ENCODE measurements at places on chromosomes 12 and 14.

DNA sequence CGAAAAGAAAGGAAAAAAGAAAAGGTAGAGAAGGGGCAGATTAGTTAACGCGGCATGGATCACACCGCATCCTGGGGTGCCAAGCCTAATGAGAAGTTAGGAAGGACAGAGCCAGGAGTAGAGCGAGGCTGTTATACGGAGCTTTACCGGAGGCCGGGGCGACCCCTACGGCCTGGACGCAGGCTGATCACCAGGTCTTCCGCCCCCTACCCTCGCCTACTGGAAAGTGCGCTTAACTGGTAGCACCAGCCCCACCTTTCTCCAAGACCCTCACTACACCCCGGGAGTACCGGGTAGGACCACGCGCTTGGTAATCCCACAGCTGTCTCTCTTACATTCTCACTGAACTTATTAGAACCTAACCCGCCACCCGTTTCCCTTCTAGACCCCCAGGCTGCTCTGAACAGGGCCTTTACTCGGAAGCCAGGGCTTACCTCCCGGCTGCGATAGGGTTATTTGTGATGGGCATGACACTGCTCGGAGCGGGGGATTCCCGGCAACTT lies 33.8 kb downstream of the WBP11 start:
- peak; percentile 55 for DNase-seq

GRCh38 chr14:61385002-61385685 lies 63.8 kb downstream of the PRKCH start:
- DNase-seq = no peak

DNA sequence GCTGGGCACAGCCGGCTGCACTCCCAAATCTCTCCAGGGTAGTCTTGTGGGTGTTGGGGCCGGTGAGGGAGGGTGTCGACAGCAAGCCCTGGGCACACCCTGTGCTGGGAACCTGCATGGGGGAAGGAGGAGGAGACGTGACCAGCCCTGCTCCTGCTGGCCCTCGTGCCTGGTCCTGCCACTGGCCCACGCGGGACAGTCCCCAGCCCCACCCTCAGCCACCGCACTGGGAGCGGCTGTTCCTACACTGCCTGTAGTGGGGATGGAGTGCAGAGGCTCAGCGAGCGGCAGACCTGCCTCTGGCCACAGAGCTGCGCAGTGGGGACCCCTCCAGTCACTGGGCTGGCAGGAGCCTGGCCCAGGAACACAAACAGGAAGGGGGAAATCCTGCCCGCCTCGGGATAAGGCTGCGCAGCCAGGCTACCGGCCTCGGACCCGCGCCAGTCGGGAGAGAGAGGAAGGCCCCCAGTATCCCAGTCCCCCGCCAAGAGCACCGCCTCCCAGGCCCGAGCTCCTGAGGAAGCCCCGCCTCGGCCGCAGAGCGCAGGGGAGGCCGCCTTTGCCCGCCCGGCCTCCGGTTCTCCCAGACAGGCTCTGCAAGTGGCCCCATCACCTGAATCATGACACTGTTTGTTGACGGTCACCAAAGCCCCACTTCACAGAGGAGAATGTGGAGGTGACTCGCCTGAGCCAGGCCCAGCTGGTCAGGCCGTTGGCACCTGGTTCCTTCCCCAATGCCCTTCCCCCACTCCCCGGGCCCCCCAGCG lies 10.6 kb downstream of the AHNAK2 start:
- no peak for DNase-seq

DNA sequence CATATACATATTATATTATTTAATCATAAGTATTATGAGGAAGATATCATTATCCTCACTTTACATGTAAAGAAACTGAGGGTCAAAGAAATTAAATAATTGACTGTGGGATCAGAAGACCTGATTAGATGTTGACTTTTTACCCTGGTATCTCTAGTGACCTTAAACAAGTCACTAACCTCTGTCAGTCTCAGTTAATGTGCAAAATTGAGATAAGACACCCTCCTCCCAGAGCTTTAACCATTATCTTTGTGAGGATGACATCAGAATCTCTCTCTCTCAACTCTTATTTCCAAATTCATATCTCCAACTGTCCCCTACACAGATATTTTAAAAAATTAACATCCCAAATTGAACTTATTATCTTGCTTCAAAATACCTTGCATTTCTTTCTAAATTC lies 177.8 kb downstream of the KLHL28 start:
- no peak for DNase-seq

GRCh38 chr12:26683443-26683842 lies 149.6 kb downstream of the ITPR2 start:
- DNase-seq = no peak

- no peak for DNase-seq
Observed at GRCh38 chr12:57470286-57470969, 9.2 kb downstream of the ARHGAP9 start.

DNA sequence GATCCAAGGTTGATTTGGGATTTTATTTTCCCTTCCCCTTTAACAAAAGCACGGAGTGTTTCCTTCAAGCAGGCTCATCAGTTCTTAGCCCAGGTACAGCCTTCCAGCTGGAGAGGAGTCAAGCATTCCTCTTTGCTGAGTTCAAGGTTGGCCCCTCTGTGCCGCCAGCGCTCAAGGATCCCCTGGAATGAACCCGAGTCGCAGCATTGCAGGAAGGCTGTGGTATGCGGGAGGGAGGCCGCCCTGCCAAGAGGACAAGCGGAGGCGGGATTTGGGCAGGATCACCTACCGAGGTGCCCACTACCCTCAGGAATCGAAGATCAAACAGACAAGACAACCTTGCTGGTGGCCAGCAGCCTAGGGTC lies 53.9 kb upstream of the NCOR2 start:
- DNase-seq = no peak

- no peak for DNase-seq
Observed at GRCh38 chr12:112815589-112816321, 24.2 kb downstream of the RPH3A start.

GRCh38 chr14:29348504-29348903 lies 579.1 kb downstream of the PRKD1 start:
- no peak for DNase-seq

- no peak for DNase-seq
Observed at GRCh38 chr12:83183132-83183531, 496.4 kb downstream of the TMTC2 start.

DNA sequence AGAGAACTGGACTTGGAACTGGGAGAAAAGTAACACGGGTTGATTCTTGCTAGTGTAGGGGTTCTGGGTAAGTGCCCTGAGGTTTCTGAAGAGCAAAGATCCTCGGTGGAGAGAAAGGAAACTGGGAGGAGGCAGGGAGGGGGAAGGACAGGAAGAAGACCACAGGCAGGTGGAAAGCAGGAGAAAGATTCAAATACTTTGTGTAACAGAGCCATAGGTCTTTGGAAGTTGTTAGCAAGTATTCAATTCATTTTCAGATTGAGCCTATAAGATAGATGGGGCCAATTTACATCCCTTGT lies 1.3 kb downstream of the PNP start:
- DNase-seq = no peak

- no peak for DNase-seq
Observed at GRCh38 chr12:84955298-84955697, 42.7 kb upstream of the SLC6A15 start.

- no peak for DNase-seq
Observed at GRCh38 chr14:51821822-51822221, 38.6 kb upstream of the GNG2 start.

DNA sequence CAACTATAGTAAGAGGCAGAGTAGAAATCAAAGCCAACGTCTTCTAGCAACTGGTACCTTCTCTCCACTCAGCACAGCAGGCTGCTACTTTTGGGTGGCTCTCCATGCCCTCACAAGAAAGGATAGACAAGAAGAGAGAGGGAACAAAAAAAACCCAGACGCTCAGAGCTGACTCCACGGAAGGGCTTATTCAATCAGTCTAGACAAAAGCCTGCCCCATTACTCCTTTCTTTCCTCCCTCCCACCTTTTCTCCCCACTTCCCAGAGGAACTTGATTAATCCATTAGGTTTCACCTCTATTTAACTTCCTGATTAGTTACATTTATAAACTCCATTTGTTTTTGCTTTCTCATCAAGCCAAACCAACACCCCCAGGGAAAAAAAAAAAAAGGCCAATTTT lies 71.1 kb upstream of the CCDC60 start:
- DNase-seq = no peak

- no peak for DNase-seq
Observed at GRCh38 chr12:15770021-15770420, 19.2 kb downstream of the EPS8 start.
